ENCODE measurements at places on chromosomes 12 and 14.

GRCh38 chr12:11621797-11622423 lies 27.6 kb upstream of the ETV6 start:
- DNase-seq, result no peak

DNA sequence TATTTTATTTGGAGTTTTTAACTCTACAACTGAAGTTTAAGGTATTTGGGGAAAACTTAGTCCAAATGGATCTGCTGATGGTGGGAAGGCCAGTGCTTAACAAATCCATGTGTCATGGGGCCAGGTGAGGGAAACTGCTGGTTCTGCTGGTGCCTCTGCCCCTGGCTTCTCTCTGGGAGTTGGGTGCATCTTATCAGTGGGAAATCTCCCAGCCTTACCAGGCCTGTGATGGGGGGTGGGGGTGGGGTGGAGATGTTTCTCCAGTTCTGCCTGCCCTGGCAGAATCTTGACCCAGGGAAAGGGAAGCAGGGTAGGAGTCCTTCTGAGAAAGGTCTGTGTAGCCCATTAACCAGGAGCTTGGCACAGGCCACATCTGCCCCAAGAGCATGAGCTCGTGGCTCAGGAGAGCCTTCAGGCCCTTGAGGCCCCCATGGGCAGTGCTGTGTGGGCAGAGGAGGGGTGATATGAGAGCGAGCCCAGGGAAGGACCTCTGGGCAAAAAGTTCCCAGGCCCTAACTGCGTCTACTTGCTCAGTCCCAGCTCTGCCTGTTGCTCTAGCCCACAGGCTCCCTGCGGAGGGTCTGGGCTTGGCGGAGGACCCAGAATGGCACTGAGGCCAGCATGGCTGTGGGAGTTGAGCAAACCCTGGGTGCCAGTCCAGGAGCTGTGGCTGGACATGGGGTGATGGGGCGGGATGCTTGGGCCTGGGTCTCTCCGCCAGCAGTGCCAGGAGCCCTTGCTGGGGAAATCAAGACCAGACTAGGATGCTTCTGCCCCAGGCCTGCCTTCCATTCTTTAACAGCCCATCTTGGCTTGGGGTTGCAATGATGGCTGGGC lies 18.2 kb downstream of the VASH1 start:
- no peak for DNase-seq

- DNase-seq, result no peak
Observed at GRCh38 chr14:50062438-50063085, 53.8 kb downstream of the VCPKMT start.

GRCh38 chr14:24368562-24369252 lies 723 bp downstream of the NFATC4 start:
- DNase-seq, result peak; percentile 77

GRCh38 chr14:106207316-106207715 lies 680.9 kb downstream of the TMEM121 start:
- DNase-seq, result no peak

DNA sequence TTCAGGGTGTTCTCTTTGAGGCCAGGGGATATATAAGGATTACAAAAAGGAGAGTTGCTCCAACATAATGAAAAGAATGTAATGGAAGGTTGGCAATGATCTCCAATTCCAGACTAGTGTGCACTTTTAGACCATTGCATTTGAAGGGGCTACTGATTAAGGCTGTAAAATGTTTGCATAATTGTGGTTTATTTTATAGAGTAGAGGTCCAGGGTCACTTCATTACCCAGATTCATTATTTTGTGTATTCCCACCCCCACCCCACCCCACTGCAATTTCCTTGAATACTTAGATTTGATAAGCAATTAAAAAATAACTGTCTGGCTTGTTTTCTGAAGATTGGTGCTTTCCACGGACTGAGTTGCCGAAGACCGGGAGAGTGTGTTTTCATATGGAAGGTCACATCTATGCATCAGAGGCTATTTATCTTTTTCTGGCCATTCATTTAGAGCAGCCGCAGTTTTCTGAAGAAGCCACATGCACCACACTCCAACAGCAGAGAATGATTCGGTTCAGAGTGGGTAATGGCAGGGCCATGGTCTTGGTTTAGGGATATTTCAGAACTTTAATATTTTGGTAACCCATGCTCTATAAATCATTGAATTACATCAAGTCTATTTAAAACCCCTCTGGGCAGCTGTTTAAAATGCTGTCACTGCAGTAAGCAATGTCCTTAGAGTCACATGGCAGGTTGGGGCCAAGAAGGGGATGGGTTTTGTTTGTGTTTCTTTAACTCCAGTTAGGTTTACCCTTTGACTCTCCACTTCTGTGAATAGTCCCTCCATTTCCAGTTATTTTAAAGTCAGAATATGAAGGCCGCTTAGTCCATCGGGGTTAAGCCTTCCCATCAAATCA lies 94.6 kb downstream of the TMEM30B start:
- no peak for DNase-seq

GRCh38 chr12:103627189-103627855 lies 40.2 kb downstream of the STAB2 start:
- no peak for DNase-seq

DNA sequence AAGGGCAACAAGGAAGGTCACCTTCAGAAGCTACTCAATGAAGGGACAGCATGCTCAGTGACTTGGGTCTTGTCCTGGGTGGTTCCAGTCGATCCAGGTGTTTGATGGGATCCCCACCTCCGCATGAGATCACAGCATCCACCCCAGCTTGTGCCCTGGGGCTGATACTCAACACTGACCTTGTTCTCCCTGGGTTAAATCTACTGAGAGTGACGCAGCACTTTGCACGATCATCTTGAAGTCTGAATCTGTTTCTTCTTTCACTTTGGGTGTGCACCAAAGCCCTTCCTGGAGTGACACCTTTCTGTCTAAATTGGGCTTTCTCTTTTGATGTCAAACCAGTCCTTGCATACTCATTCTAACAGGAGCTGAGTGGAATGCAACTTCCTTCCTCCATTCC lies 13.8 kb downstream of the NOS1 start:
- no peak for DNase-seq

- DNase-seq, result no peak
Observed at GRCh38 chr14:102930753-102931579, 8.5 kb downstream of the AMN start.

- DNase-seq, result no peak
Observed at GRCh38 chr14:83826838-83827237, 1703.1 kb upstream of the FLRT2 start.

- DNase-seq, result no peak
Observed at GRCh38 chr12:117140397-117141096, 41.3 kb upstream of the TESC start.

DNA sequence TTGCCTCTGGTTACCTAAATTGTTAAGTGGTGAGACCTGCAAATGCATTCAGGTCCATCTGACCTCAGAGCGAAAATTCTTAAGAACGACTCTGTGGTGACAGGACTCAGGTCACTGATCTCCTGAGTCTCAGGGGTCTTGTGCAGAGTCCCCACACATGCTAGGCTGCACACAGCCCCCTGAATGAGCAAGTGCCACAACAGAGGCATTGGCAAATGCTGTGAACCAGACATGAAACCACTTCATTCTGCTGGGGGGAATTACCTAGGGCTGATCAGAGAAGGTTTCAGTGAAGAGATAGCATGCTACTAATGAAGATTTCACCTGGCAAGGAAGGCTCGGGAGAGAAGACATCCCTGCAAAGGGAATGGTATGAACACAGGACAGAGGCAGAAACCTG lies 281.6 kb downstream of the ITPR2 start:
- DNase-seq, result no peak
